Activated CD4-positive, alpha-beta T cell treated with anti-CD3 and anti-CD28 coated beads, Interleukin-2, amount 10 ng/mL, durations not matched to agents 7 days and 5 days (primary cell): ENCODE measurements at places on chromosomes 1 and 21.

DNA sequence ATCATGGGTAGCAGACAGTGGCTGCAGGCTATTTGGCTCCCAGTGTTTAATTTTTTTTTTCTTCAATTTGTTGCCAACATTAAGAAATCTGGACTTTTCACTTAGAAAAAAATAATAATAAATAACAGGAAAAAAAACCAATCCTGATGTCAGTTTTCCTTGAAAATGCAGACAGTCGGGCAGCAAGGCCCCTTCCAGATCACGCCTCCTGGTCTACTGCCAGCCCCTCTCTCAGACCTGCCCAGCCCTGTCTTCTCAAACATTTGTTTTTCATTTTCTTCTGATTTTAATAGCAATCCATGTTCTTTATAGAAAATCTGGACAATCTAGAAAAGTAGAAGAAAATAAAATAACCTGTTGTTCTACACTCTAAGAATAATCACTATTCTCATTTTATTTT is 15.5 kb downstream of the IFNGR2 start:
- DNase-seq, result no peak

GRCh38 chr1:2272686-2273400 is 44.7 kb downstream of the SKI start:
- DNase-seq, result no peak

- no peak for DNase-seq
These were observed 18.4 kb downstream of the CEP170 start for GRCh38 chr1:243236604-243237252.

GRCh38 chr1:58812926-58813325 is 29.1 kb upstream of the JUN start:
- DNase-seq, result peak; percentile 23

GRCh38 chr1:179241530-179242097 is 12.1 kb upstream of the ABL2 start:
- DNase-seq, result no peak

- DNase-seq, result no peak
These were observed 301.1 kb downstream of the PTPRC start for GRCh38 chr1:198939956-198940355.

- no peak for DNase-seq
These were observed 23.2 kb upstream of the CACYBP start for GRCh38 chr1:174976436-174977108.

DNA sequence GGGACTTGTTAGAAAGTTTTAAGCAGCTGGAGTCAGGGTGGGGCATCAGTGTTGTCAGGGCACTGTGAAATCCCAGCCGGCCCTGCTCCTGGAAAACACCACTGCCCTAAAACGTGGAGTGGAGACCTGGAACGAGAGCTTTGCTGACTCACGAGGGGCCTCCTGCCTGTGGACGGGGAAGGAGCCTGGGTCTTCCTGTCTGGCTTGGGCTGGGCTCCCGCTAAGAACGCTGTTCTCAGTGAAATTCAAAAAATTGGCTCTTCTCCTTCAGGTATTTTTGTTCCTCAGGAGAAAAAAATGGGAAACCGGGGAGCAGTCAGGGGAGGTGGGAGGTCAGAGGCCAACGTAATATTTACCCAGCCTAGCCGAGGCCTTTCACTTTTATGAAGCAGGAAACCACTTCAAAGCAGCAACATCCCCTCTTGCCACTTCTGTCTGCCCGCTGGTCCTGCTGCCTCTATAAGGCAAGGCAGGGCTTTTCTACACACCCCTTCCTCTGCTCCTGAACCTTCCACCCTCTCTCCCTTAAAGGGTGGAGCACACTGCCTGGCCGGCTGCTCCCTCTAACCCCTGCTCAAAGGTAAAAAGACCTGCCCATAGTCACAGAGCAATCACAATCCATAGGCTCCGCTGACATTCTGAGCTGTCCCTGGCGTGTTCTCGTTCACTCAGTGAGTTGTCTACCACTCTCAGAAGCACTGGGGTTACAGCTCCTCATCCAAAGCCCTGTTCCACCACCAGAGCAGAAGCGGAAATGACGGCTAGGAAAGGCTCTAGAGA is 8.0 kb downstream of the PLXNA2 start:
- DNase-seq, result peak; percentile 30

- peak; percentile 56 for DNase-seq
These were observed 35.0 kb upstream of the JAK1 start for GRCh38 chr1:65001231-65001792.

- no peak for DNase-seq
These were observed 102.0 kb upstream of the COA6 start for GRCh38 chr1:234271243-234271606.

- DNase-seq, result no peak
These were observed 123.6 kb downstream of the ELAVL4 start for GRCh38 chr1:50232336-50232735.

DNA sequence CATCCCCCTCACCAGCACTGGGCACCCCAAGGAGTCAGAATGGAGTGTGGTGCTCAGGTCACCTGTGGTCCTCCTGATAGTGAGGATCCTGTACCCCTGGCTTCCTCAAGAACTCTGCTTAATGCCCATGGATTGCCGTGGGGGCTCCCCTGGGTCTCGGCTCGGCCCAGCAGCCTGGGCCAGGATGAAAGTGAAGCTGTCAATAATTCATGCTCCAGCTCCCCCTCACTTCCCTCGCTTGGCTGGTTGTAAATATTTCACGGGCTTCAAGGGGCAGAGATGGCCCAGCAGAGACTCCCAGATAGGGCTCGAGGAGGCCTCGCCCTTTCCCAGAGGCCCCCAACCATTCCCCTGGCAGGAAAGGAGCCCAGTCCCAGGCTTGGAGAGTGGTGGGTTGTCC is 42.6 kb upstream of the KCNA10 start:
- no peak for DNase-seq

DNA sequence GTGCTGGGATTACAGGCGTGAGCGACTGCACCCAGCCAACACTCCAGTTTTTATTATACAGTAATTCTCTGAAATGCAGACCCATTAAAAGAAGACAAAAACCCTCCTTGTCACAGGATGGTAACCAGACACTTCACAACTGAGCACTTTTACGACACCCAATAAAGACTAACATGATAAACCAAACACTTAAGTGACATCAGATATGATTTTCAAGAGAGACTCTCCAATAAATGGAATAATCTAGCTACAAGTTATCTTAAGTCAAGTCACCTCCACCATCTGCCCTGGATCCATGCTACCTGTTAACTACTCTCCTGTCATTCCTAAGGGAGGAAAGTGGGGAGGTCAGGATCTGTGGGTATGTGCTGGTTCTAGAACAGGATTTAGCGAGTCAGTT is 5.6 kb downstream of the GNG12 start:
- DNase-seq, result no peak

GRCh38 chr1:77316966-77317365 is 35.1 kb downstream of the AK5 start:
- DNase-seq, result no peak

DNA sequence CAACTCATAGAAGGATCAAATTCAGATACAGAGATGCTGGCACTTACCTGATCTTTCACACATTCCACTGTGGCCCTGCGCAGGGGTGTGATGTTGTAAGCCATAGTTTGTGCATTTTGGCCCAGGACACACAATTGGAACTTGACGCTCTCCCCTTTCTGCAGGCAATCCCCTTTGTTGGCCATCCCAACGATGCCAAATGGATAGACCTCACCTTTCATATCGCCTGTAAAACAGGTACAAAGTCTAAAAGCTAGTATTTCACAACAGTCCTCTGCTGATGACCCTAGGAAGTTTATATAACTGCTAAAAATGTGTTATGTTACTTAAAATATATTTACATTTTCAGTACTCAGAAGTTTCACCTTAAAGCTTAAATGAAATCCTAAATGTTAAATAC is 3.9 kb upstream of the NRAS start:
- no peak for DNase-seq

- no peak for DNase-seq
These were observed 49.7 kb downstream of the RAP1A start for GRCh38 chr1:111669268-111669667.

DNA sequence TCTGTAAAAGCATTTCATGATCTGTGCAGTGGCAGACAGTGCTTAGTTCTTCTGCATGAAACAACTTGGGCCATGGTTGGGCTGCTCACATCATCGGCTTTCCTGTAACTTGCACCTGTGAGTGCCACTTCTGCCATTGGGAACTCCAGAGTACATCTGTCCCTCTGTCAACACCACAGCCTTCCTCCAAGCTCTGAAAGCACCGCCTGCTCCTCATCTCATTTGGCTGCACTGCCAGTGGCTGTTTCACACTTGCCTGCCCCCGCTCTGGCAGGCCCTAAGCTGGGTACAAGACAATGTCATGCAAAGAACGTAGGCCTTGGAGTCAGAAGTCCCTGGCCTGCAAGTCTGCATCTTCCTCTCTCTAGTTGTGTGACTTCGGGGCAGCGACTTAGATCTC is 46.4 kb downstream of the DDX20 start:
- DNase-seq, result no peak

DNA sequence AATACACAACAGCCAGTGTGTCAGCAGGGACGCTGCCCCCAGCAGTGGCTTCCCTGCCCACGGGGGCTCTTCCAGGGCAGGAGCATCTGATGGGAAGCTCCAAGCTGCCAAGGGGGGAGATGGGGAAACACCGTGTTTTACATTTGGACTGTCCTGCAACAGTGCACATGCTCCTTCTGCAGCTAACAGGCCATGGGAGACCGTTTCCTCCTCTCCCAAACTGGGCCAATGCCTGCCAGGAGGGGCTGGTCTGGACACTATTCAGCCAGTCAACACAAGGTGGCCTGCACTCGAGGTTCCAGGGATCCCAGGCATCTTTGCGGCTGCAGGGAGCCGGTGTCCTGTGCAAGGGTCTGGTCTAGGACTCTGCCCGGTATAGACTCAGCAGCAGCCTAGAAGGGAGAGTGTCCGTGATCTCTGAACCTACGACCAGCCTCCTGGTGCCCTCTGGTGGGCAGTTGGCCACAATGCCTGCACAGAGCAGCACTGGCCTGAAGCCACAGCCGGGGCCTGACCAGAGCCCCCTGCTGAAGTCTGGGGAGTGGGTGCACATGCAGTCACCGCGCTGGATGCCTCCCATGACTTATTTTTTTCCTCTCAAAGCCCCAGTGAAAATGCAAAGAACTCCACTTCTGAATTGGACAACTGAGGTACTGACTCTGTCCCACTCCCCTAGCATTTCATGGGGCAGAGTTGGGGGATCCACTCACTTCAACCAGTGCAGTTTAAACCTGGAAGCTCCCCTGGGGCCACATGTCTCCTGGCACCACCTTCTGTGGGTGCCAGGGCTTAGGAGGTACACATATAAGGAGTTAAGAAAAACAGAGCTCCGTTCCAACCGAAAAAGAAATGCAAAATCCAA is 33.3 kb downstream of the RCC2 start:
- peak; percentile 44 for DNase-seq

DNA sequence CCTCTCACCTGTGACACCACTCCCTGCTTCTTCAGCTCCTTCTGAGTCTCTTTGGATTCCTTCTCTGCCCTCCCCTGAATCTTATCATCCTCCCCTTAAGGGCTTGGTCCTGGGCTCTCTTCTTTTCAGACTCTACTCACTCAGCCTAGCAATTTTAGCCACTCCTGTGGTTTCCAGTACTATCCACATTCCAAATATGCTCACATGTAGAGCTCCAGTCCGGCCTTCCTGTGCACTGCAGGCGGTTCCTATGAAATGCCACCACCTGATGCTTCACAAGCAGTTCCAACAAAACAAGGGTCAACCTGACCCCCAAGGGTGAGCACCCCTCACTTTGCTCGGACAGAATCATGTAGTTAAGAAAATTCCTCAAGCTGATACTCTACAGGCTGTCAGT is 35.9 kb downstream of the MAB21L3 start:
- DNase-seq, result no peak

- DNase-seq, result no peak
These were observed 28.3 kb downstream of the CCN1 start for GRCh38 chr1:85608851-85609250.

DNA sequence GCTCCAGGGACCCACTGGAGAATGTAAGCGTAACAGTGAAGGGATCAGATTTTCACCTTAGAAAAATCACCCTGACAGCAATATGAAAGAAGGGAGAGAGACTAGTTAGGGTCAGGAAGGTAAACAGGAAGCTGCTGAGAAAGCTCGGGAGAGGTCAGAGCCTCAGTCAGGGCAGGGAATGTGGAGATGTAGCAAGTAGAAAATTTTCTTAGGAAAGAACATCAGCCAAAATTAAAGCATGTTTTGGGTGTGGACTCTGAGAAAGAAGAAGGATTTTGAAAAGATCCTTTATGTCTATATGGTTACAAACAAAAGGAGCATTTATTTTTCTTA is 16.7 kb upstream of the ERICH3 start:
- no peak for DNase-seq

- no peak for DNase-seq
These were observed 12.7 kb upstream of the TSNAX start for GRCh38 chr1:231515748-231516147.

DNA sequence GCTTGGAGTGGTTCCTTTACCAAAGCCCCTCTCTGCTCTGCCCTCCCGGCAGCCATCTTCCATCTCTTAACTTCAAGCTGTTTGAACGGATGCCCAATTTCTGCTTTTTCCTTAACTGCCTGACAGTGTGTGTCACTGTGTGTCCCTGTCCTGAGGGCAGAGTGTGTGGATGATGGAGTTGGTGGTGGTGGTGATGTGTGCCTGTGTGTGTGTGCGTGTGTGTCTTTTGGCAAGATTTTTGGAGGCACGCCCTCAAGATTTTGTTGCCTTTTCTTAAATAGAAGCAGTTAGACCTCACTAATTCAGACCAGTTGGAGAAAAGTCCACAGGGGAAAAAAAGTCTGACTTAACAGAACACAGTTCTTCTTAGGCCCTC is 30.3 kb downstream of the SERTAD4 start:
- no peak for DNase-seq

DNA sequence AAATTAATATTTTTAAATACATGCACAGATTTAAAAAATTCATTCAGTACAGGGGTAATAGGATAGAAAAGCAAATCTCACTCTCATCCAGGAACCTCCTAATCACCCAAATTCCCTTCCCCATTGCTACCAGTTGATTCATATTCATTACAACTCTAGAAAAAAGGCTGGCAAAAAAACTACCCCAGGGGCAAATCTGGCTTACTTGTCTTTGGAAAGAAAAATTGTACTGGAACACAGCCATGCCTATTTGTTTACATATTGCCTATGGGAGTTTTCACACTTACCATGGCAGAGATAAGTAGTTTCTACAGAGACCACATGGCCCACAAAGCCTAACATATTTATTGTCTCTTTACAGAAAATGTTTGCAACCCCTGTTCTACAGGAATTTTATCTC is 8.9 kb upstream of the RBM34 start:
- DNase-seq, result no peak
